Epithelial cell of proximal tubule (primary cell): ENCODE measurements at places on chromosomes 4 and X. TPM values are rescaled to one million over a fixed set of nuclear protein-coding genes. Genes with fewer than 3 reads are reported as not detected.

DNA sequence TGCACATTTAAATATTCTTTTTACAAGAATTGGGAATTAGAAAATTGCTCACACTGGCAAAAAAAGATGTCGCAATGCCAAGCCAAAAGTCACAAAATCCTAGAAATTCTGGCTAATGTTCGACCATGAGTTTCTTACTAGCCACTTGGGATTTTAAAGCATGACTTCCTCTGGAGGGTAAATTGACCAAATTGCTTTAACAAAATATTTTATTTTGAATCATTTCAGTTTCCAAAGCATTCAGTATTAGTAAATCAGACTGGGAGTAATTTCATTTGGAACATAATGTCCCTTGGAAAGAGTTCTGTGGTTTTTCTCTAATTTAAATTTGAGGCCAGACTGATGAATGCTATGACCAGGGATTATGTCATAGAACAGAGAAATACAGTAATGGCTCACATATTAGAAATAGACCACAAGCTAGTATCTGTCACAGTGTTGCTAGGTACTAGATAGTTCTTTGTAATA lies 7.6 kb upstream of the CXCL5 start:
- peak; percentile 69 for DNase-seq

DNA sequence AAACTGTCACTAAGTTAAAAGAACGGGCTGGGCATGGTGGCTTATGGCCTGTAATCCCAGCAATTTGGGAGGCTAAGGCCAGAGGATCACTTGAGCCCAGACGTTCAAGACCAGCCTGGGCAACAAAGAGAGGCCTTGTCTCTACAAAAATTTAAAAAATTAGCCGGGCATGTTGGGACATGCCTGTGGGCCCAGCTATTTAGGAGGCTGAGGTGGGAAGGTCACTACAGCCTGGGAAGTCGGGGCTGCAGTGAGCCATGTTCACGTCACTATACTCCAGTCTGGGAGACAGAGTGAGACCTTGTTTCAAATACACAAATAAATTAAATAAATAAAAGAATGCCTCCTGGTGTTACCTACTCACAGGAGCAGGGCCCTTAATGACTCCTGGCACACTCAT lies 69.5 kb downstream of the APBB2 start:
- DNase-seq = no peak

GRCh38 chrX:131332331-131332730 lies 43.2 kb upstream of the IGSF1 start:
- no peak for DNase-seq

Gene RAB40AL
- total RNA-seq = not detected in 2 replicates

Gene DCLK2
- 2.7 and 5.2 TPM in 2 replicates for total RNA-seq

GRCh38 chrX:72532366-72532765 lies 40.3 kb downstream of the HDAC8 start:
- DNase-seq = no peak

Gene NWD2
- not detected in 2 replicates for total RNA-seq

Gene CCSER1
- 0.65 TPM in 1 of 2 replicates, not detected in the other for total RNA-seq

DNA sequence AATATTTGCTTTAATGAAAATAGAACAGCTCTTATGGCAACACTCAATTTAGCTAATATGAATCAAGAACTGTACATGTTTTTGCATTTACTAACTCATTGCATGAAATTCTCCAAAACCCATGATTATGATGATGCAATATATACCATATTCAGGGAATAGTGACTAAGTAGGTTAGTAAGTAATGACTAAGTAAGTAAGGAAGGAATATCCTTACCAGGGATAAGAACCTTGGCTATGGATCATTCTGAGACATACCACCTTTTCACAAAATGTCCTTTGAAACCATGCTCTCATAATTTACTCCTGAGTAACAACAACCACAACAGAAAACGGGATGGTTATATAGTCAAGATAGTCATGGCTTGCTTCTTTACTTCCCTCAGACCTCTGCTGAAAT lies 1513.0 kb downstream of the STIM2 start:
- no peak for DNase-seq

Gene TCEAL6
- total RNA-seq = not detected in 2 replicates

Gene IL1RAPL2
- total RNA-seq = not detected in 2 replicates

DNA sequence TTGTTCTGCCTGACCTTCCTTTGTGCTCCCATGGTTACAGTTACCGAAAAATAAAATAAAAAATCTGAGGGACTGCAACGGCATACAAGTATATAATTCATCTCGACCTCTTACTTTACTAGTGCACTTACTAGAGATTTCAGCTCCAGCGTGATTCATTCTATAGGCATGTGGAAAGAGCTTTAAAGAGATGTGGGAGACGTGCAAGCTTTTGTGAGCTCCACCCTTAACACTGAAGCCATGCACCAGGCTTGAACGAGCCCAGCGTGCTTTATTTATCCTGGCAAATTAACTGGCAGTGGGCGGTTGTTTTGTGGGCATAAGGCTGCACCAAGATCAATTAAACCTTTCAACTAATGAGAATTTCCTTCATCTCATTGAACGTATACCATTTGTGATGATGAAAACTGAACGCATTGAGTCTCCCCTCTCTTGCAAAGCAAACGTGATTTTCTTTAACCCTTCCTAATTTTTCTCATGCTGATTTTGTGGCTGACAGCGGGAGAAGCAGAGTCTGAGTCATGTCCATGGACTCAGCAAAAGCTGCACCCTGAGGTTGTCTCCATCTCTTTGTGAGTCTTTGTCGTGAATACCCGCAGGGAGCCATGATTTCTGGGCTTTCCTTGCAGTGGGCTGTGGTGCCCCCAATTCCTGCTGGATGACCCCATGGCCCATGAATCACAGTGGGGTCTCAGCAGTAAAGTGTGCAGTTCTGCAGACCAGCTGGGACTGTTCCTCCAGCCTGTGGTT lies 60.1 kb downstream of the MXRA5 start:
- no peak for DNase-seq

GRCh38 chr4:25020236-25020635 lies 10.5 kb downstream of the LGI2 start:
- DNase-seq = peak; percentile 10

GRCh38 chrX:6748595-6748994 lies 213.7 kb upstream of the VCX3A start:
- DNase-seq = no peak

DNA sequence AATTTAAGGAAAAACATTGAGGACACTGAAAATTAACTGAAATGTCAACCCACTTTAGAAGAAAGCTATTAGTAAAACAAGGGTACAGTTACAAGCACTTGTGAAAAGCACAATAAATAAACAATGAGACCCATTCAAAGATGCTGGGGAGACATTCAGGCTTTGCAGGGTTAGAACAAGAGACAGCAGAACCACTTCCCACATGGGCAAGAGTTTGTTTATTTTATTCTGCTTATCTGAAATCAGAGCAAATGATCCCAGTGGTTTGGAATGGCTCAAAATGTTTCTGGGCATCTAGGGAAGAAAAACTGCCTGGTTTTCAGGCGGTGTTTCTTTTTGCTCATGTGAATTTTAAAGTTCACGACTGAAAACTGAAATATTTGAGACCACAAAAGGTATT lies 42.4 kb downstream of the PPP3CA start:
- no peak for DNase-seq

Gene AKAP14
- not detected in 2 replicates for total RNA-seq

GRCh38 chr4:1746265-1746691 lies 25.0 kb downstream of the TACC3 start:
- DNase-seq = no peak

- DNase-seq = no peak
Measured at GRCh38 chr4:173528378-173529321, 1.4 kb downstream of the HAND2 start.

DNA sequence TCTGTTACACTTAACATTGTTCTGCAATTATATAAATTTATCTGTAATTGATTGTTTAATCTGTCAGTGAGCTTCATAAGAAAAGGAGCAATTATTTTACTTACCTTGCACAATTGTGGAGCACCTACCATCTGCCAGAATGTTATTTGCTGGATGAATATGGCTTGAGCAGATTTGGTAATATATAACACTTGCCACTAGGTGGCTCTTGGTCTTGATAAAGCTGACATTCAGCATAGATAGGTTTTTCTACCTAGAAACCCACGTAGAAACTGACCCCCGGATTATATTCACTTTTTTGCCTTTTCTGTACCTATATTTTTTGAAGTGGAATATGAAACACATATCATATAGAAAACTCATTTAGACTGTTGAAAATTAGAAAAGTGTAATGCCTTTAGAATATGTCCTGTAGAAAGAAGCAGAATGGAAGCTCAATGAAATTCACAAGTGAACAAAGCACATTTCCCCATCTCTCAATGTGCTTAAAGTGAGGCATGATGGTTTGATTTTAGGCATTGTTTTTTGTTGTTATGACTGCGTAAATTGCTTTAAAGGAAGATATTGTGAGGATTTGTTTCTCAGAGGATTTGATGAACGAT lies 9.5 kb downstream of the RBPJ start:
- DNase-seq = no peak

Gene SSR4
- total RNA-seq = 128 and 239 TPM in 2 replicates

GRCh38 chr4:78949735-78950134 lies 10.5 kb upstream of the PAQR3 start:
- no peak for DNase-seq

Gene KDR
- total RNA-seq = 0.29 and 1.4 TPM in 2 replicates

DNA sequence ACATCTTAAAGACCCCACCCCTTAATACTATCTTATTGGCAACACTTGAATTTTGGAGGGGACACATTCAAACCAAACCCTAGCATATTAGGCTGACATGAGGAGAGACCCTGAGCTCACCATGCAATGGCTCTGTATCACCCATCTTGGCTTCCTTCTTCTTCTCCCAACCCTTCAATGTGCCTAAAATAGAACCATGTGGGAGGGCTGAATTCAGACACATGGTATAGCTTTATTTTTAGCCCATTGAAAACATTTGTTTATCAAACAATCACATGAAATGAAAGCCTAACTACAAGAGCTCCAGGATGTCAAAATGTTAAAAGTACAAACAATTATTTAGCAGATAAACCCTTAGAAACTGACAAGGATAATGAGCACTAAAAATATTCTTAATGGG lies 81.6 kb downstream of the RASL11B start:
- DNase-seq = no peak

Gene BEX5
- 1.0 and 14.0 TPM in 2 replicates for total RNA-seq

Gene TRIM61
- 0.94 TPM in 1 of 2 replicates, not detected in the other for total RNA-seq

DNA sequence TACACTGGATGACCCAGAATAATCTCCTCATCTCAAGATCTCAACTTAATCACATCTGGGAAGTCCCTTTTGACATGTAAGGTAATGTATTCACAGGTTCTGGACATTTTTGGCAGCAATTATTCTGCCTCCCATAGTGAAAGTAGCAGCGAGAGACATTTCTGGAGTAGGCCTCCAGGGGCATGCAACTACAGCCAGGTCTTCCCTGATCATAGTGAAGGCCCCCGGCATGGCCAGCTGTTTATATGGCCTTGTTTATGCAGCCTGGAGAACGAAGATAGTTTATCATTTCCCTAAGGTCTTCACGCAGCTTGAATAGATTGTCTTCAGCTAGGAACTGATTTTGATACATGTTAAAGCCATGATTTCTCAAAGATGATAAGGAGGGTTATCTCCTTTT lies 139.9 kb downstream of the RNF150 start:
- no peak for DNase-seq

Gene CCDC158
- total RNA-seq = 0.17 TPM in 1 of 2 replicates, not detected in the other

DNA sequence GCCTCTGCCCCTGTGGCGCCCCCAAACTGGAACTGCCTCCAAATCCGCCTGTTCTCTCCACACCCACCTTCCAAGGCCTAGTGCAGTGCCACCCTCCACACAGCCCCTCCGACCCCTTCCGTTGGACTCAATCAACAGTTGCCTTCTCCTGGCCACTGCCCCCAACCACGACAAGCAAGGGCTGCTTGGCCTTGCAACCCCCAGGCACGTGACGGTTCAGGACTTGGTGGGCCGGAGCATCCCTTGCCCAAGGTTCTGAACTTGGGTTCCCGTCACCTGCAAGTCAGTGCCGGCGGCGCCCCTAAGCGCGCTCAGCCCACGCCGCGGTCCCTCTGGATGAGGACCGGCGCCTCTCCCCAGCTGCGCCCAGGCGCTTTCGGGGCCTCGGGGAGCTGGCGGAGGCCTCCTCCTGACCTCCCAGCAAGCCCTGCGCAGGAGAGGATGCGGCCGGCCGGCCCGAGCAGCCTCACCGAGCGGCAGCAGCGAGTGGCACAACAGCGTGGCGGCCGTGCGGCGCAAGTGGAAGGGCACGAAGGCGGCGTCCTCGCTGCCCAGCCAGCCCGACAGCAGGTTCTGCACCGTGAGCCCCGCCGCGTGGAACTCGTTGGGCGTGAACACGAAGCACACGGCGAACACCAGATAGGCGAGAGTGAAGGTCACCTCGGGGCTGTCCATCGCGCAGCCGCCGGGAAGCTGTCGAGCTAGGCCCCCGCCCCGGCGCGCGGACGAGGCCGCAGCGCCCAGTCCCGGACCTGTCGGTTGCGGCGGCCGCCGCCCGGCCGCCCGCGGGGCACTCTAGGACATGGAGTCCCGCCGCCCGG lies 750 bp downstream of the TMEM129 start:
- no peak for DNase-seq

DNA sequence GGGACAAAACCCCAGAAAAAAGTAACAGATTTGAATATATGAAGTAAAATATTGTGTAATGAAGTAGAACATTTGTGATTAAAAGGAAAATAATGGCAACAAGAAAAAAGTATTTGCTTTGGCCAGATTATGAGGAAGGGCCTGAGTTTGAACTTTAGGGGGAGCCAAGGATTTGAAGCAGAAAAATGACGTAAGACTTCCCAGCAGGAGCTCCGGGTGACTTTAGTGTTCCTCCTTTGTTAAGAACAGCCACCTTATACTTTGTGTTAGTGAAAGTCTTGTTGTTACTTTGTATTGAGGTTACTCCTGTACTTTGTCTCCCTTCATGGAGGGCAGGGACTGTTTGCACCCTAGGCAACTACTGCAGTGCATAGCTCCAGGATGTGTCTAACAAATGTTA lies 41.1 kb downstream of the DCUN1D4 start:
- DNase-seq = no peak

DNA sequence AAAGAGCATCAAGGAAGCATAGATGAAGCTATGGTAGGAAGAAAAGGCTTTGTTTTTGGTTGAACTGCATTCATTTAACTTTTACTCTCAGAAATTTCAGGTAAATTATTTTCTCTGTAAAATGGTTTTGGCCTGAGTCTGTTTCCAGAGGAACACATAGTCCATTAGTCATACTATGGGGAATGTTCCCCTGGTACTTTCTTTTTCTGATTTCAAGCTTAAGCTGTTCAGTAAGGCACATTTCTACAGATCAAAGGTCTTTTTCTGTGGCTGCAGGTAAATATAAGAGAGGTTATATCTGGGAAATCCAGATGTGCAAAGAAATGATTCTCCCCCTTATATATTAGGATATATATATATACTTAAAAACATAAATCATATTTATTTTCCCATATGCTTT lies 1744.4 kb upstream of the ADGRL3 start:
- DNase-seq = no peak

Gene AR
- total RNA-seq = 0.40 TPM in 1 of 2 replicates, not detected in the other

Gene MMRN1
- not detected in 2 replicates for total RNA-seq

GRCh38 chr4:106367072-106367471 lies 1.5 kb downstream of the GIMD1 start:
- no peak for DNase-seq

DNA sequence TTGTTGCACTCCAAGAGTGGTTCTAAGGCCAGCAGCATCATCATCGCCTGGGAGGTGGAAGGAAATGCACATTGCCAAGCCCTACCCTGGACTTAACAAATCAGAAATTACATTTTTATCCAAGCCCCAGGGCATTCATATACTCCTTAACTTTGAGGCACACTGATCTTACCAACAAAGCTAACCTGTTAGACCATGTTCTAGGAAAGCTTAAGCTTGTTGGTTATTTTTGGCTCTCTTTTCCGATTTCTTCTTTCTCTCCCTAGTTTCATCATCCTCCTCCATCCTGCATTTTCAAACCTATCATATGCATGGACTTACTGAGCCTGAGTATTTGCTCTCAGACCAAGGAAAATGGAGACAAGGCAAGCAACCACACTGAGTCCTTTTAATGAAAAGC lies 133.4 kb downstream of the OPHN1 start:
- DNase-seq = no peak

GRCh38 chr4:25590171-25590570 lies 65.5 kb upstream of the SLC34A2 start:
- no peak for DNase-seq
